Kasumi-1 (cell line): ENCODE measurements at places on chromosomes 3 and 15.

DNA sequence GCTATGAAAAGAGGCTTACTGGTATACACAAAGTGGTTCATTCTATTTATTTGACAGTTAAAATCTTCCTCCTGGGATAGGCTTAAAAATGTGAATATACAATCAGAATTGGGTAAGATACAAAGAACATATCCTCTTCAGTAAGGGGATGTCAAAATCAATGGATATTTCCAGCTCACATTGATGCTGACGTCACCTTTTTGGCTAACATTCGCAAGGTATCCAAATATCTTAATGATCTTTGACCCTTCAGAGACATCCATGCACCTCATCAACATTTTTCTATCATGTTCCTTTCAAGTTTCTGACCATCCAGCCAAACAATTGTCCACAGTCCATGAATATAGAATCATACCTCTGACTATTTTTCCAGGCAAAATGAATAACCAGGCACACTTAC, 697.3 kb downstream of the NR2F2 start:
- no peak for DNase-seq

DNA sequence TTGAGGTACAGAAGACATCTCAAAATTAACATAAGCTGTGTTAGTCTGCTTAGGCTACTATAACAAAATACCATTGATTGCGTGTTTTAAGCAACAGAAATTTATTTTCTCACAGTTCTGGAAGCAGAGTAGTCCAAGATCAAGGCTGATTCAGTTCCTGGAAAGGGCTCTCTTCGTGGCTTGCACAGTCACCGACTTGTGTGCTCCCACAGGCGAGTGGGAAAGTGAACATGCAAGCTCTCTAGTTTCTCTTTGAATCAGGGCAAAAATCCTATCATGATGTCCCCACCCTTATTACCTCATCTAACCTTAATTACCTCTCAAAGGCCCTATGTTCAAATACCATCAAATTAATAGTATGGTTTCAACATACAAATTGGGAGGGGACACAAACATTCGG, 505.9 kb downstream of the ZIC1 start:
- DNase-seq = no peak

DNA sequence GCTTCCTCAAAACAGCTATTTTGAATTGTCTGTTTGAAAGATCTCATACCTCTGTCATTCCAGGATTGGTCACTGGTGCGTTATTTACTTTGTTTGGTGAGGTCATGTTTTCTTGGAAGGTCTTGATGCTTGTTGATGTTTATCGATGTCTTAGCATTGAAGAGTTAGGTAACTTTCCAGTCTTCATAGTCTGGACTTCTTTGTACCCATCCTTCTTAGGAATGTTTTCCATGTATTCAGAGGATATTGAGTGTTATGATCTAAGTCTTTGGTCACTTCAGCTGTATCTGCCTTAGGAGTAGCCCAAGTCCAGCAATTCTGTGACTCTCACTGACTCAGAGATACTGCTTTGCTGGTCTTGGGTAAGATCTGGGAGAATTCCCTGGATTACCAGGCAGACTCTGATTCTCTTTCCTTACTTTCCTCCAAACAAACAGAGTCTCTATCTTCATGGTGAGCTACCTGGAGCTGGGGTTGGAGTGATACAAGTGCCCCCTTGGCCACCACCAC, 398.6 kb downstream of the ZIC4 start:
- no peak for DNase-seq

DNA sequence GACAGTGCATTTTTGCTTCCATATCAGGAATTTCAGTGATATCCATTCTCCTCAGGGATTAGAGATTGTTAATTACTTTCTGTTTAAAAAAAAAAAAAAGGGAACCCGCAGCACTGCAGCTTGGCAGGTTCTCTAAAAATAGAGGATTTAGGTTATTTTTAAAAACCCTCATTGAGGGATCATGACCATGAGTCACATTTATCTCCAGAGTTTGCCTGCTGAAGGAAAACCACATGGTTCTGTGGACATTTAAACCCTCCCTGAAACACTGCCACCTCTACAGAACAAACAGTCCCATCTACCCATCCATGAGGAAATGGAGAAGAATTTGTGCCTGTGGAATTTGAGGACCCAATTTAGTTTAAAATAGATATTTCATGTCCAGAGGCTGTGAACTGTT, 66.2 kb upstream of the UBE2E1 start:
- peak; percentile 89 for DNase-seq

DNA sequence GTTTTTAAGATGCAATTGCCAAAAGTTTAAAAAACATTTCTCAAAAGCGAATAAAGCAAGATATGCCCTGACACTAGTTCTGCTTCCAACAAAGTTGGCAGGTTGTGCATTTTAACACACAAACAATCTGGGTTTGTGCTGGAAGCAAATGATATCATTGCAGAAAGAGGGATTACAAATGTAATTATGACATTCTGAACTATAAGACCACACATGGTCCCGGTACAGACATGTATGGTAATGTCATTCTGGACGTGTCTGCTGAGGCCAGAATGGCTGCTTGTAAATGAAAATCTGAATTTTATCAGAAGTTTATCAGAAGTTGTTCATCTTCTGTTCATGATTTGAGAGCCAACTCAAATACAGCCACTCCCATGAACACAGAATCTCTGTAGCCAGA, 10.7 kb downstream of the TMC3 start:
- DNase-seq = no peak

DNA sequence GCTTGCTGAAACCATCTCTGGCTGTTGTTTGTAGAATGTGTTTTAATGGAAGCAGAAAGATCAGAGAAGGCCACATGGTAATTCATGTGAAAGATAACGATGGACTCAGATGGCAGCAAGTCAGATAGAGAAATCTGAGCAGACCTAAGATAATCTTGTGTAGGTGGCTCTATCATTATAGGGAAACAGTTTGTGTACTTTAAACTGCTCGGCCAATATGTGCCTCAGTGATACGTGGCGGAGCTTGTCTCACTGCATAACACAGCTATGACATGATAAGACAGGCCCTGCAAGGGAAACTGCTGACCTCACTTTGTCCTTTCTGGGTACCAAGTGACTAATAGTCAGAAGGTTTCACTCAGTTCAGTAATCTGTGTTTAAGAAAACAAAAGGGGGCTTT, 51.0 kb downstream of the MME start:
- DNase-seq = no peak

GRCh38 chr3:98070840-98071239, 16.1 kb upstream of the OR5AC2 start:
- no peak for DNase-seq
